Effector memory CD8-positive, alpha-beta T cell (primary cell): ENCODE measurements at places on chromosomes 16 and 17.
A peak's percentile ranks its signal among the peaks of the same experiment; 100 is the strongest.

DNA sequence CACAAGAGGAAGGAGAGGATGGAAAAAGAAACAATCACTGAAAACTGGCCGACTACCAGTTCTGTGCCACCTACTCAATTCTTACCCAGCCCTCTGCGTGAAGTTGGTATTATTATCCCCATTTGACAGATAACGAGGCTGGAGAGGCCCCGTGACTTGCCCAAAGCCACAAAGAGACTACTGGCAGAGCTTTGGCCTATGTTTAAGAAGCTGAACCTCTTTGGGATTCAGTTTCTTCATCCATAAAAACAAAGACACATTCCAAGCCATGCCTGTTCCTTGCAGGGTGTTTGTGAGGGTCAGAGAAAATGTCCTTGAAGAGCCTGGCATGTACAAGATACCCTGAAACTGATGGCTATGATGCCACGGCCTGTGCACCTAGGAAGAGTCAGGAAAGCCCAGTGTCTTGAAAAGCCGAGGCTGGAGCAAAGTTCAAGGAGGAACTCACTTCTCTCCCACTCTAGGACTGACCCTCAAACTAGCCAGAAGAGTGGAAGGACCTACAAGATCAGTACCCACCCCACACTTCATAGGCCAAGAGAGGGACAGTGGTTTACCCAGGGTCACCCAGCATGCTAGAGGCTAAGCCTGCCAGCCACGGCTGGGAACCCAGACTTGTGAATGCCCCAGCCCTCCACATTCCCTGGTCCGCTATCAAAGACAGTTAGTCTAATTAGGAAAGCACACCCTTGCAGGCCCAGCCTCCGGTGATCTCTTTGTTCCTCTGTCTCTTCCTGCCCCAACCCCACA lies 1.6 kb upstream of the ACSF2 start:
- no peak for DNase-seq

DNA sequence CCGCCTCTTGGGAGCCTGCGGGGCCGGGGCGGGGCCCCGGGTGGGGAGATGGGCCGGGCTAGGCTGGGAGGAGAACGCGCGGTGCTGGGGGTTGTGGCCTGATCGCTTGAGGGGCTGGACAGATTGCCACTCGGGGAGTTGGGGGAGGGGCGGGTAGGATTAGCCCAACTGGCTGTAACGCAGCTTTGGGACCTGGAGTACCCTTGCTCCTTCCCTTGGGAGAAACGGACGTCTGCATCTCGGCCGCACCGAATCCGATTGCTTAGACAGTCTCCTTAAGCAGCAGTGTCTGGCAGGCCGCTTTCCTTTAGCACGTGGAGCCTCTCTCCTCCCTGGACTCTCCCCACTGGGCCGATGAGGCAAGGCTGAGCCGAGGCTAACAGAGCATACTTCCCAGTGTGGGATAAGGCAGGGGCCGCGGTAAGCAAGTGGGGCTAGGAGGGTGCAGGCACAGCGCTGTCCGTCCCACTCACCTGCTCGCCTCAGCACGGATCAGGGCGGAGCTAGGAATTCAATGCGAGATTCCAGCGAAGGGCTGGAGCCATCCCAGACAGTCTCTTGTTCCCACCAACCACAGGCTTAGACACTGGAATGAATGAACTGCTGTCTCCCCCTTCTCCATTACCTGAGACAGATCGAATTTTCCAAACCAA lies 540 bp upstream of the ACLY start:
- no peak for DNase-seq

GRCh38 chr17:80005360-80006338 lies 30.0 kb downstream of the TBC1D16 start:
- peak; percentile 62 for DNase-seq

DNA sequence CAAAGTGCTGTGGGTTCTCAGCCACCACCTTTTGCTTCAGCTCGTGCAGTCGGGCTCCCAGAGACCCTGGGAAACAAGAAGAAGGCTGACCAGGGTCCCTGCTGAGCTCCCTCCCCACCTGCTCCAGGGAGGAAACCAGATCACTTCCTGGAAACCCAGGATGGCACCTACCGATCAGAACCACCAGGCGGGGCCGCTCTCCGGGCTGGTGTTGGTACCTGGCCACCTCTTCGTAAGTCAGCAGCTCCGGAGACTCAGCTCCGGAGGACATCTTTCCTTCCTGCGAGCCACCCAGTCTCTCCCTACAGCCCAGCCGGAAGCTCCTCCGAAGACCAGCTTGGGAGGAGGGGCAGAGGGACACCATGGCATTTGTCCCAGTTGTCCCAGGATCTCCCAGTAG lies 18.9 kb downstream of the MPP3 start:
- DNase-seq: no peak

DNA sequence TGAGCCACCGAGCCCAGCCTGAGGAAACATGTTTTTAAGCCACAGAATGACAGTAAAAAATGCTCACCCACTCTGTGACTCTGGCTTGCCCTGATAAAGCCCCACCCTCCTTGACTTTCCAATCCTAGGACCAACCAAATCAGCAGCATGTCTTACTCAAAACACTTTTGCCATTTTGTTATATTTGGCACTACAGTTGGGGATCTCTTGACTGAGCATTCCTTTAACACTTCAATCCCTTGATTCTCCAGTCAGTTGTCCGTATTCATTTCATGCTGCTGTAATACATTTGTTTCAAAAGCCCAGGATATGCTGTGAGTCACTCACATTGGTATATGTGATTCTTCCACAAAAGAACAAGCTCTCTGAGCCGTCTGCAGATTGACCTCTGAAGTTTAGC lies 8.2 kb downstream of the MYH3 start:
- DNase-seq: no peak

DNA sequence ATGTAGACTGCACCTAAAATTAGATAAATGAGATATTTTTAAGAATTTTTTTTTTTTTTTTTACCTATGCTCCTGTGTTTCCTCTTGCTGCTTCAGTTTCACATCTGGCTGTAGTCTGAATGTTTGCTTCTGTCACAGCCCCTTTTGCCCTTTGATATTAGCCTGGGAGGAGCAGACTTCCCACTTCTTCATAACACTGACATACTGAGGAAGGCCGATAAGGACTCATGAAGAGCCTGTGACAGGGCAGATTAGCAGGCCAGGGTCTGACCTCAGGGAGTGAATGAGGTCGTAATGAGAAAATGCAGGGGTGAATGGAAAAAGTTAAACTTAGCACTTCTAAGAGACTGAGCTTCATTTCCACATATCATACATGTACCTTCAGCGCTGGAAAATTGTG lies at the start of gene SLFN14:
Gene SLFN14, minus strand, starts transcription at position 117 of the 400 bp plus-strand sequence. CDS start 2,757 bp downstream, outside the sequence.
- no peak for DNase-seq

GRCh38 chr16:20504418-20504817 lies 53.1 kb downstream of the ACSM2A start:
- DNase-seq: no peak

DNA sequence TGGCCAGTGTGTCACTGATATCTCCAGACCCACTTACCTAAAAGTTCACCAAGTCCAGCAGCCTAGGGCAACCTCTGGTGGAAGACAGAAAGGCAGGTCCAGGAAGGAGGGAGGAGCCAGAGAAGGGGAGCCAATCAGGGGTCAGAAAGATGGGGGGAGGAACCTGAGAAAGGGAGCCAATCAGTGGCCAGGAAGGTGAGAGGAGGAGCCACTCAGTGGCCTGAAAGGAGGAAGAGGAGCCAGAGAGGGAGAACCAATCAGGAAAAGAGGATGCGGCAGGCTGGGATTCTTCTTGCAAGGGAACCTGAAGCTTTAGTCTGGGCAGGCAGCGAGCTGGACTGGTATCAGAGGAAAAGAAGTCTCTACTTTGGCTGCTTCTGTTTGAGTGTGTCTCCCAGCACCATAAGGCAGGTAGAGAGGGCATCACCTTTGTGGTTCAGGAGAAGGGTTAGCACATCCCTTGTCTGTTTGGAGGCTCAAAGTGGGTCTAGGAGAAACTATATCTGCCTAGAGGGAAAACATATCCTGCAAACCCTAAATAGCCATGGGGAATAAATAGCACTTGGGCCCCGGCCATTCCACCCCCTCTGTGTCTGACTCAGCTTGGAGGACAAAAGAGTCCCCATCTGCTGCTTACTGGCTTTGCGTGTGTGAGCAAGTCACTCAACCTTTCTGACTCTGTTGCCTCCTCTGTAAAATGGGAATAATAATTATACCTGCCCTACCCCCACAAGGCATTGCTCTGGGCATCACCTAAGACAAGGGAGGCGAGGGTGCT lies 43.4 kb upstream of the CRHR1 start:
- DNase-seq: no peak
